ENCODE measurements at places on chromosomes 12 and 14.

GRCh38 chr14:52619687-52620086 is 67.1 kb downstream of the GPR137C start:
- no peak for DNase-seq

DNA sequence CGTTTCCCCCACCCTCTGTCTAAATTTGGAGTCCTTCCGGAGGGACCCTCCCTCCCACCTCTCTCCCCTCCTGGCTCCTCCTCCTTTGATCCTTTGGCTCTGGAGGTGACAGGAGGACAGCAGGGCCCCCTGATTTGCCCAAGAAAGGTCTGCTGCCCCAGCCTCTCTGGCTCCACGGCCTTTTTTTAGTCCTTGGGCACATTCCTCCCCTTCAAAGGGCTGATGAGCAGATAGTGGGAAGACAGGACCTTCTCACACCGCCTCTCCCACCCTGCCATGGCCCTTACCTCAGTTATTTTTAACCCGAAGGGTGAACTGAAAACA is 196 bp upstream of the MYH6 start:
- DNase-seq, result no peak

GRCh38 chr14:61113561-61114225 is 132.6 kb downstream of the SLC38A6 start:
- DNase-seq, result no peak

DNA sequence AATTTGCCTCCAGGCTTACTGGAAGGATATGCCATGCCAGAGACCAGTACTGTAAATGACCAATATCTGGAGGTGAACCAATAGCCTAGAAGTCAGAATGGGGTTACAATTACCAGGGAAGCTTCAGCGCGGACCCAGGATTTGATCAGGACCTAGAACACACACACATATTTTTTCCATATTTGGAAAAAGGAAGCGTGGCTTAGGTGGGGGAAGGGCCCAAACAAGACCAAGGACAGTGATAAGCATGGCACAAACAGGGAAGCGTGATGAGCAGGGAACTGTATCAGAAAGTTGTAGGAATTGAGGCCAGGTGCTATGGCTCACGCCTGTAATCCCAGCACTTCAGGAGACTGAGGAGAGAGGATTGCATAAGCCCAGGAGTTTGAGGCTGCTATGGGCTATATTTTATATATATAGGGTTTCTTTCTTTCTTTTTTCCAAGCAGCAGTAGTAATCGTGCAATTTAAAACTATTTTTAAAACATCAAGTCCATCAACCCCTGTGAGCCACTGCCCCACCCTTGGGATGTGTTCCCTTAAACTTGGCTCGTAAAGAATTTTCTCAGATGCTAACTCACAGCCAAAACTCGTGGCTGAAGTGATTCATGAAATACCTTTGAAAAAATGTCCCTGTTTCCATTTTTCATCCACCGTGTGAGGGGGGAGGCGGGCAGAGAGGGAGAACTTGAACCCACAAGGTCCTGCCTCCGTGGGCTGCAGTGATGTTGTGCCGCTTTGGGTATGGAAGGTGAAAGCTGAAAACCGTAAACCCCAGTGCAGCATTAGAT is 16.7 kb downstream of the HRK start:
- DNase-seq, result no peak

- DNase-seq, result no peak
Observed at GRCh38 chr14:54219261-54220070, 177.3 kb upstream of the CDKN3 start.

GRCh38 chr14:45434221-45434620 is 181.2 kb upstream of the MIS18BP1 start:
- no peak for DNase-seq

- no peak for DNase-seq
Observed at GRCh38 chr12:52216100-52216499, 16.9 kb upstream of the KRT7 start.

All from hematopoietic multipotent progenitor cell (in vitro differentiated cells).